ENCODE measurements at places on chromosomes 12 and 14. TPM values are rescaled to one million over a fixed set of nuclear protein-coding genes. Genes with fewer than 3 reads are reported as not detected.

The MMAB gene
- 38.0 TPM for polyA plus RNA-seq

GRCh38 chr12:104386461-104386860, 70.3 kb upstream of the CHST11 start:
- DNase-seq: no peak

The OAS2 gene
- 10.4 TPM for polyA plus RNA-seq

DNA sequence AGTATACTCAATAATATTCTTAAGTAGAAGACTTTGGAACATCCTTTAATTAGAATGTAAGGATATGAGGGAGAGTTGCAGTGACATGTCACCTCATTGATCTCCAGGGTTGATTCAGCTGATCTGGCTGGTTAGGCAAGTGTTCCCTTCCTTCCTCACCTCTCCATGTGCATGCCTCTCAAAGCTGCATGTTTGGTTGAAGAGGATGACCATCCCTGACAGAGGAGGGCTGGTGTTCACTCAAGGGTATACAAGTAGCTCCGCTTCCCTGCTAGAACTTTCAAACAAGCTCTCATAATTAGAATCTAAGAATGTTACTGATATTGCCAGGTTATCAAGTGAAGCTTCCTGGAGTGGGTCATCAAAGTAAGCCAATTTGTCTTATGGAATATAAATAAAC, 341.1 kb upstream of the FLRT2 start:
- no peak for DNase-seq

DNA sequence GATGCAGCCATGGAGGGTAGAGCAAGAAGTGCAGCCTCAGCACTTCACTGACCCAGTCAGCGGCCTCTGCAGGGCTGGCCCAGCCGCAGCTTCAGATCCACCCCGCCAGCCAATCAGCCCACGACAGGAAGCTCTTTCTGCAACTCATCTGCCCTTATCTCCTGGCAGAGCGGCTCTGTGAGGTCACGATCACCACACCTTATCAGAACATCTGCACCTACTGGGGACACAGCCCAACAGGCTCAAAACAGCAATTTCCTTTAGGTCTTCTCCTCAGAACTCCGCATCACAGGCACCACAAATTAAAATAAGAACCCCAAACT, 287.3 kb downstream of the BCL11B start:
- no peak for DNase-seq

GRCh38 chr12:85385406-85385805, 105.4 kb downstream of the ALX1 start:
- no peak for DNase-seq

GRCh38 chr12:53378222-53378621, 1.8 kb upstream of the SP1 start:
- no peak for DNase-seq

DNA sequence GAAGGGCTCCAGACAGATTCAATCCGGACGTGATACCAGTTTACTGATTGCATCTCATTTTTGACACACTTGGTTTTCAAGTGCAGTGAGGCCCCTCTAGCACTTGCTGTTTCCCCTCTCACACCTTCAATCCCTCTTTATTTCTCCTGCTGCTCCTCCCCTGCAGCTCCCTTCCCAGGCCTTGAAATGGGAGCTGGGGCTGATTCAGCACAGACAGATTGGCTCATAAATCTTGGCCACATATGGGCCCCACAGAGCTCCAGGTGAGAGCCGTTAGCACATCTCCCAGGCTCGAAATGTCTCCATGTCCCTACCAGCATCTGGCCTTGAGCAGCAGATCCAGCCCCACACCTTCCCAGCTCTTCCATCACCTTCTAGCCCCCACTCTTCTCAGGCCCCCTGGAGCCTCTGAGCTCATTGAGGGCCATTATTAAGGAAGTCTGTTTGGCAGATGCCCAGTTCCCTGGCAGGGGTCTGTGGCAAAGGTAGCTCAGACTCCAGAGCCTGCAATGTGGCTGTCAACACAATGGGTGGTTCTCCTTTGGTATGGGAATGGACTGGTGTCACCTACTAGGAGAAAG, 220.3 kb upstream of the FKBP4 start:
- no peak for DNase-seq

GRCh38 chr14:33728010-33728498, 222.8 kb downstream of the EGLN3 start:
- no peak for DNase-seq

GRCh38 chr12:49108958-49109404, 1.7 kb downstream of the LMBR1L start:
- DNase-seq: no peak

The DAO gene
- polyA plus RNA-seq: 0.87 TPM

DNA sequence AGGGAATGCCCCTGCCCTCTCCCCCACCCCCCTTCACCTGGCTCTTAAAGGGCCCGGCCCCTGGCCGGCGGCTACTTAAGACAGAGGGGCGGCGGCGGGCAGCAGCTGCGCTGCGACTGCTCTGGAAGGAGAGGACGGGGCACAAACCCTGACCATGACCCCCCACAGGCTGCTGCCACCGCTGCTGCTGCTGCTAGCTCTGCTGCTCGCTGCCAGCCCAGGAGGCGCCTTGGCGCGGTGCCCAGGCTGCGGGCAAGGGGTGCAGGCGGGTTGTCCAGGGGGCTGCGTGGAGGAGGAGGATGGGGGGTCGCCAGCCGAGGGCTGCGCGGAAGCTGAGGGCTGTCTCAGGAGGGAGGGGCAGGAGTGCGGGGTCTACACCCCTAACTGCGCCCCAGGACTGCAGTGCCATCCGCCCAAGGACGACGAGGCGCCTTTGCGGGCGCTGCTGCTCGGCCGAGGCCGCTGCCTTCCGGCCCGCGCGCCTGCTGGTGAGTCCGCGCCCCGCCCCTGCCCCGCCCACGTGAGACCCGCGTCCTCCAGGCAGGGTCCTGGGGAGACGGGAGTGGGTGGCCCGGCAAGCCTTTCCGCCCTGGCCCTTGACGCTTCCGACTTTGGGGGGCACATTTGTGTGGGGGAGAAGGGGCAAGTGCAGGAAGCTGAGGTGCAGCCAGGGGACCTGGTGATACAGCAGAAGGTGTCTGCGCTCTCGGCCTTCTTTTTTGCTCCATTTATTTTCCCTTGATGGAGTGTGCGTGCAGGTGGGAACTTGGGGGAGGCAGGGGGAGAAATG, at the start of gene IGFBP6:
IGFBP6 (plus strand) TSS at position 104 of the 790 bp plus-strand sequence; CDS start at position 155, 51 bp downstream.
- DNase-seq: no peak

The TSPAN19 gene
- 0.58 TPM for polyA plus RNA-seq

DNA sequence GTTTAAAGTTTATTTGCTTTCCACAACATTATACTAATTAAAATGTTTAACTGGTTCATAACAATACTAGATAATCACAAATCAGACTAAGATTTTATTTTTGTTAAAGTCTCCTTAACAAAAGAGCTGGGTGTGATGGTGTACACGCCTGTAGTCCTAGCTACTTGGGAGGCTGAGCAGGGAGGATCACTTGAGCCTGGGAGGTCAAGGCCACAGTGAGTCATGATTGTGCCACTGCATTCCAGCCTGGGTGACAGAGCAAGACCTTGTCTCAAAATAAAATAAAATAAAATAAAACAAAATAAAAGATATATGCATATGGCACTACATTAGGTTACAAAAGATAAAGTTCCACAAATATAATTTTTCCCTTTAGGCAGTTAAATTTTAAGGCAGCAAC, 5.6 kb downstream of the MIS18BP1 start:
- no peak for DNase-seq

DNA sequence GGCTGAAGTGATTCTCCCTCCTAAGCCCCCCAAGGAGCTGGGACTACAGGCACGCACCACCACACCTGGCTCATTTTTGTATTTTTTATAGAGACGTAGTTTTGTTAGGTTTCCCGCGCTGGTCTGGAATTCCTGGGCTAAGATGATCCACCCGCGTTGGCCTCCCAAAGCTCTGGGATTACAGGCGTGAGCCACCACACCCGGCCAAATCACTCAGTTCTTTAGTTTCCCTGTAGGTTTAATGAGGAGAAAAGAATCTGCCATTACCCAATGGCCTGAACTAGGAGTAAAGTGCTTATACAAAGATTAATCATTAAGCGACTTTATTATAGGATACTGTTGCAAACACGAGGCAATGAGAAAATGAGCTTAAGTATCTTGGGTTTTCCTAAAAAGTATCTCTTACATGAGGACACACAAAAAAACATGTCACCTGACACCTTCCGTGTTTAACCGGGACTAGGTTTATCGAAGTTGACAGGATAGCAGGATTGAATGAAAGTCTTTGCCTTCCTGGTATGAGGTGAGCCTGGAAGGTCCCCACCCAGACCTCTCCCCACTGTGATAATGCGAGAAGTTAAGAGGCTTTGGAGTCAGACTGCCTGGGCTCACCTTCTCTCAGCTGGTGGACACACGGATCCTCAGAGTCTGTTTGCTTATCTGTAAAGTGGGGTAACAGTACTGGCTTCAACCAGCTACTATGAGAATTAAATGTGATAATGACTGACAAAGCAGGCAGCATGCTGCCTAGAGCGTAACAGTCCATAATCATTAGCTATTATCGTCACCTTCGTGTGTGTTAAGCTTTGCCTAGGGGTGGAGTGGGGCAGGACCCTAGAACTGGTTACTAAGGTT, 133.5 kb upstream of the KRAS start:
- no peak for DNase-seq

GRCh38 chr12:12008931-12009611, 61.7 kb upstream of the BCL2L14 start:
- DNase-seq: no peak

The ABCD2 gene
- polyA plus RNA-seq: 0.05 TPM

GRCh38 chr12:3520168-3520567, 29.2 kb downstream of the PRMT8 start:
- no peak for DNase-seq

GRCh38 chr12:58106195-58106594, 164.8 kb downstream of the ATP23 start:
- no peak for DNase-seq

GRCh38 chr14:61652526-61653262, 42.6 kb upstream of the HIF1A start:
- no peak for DNase-seq

DNA sequence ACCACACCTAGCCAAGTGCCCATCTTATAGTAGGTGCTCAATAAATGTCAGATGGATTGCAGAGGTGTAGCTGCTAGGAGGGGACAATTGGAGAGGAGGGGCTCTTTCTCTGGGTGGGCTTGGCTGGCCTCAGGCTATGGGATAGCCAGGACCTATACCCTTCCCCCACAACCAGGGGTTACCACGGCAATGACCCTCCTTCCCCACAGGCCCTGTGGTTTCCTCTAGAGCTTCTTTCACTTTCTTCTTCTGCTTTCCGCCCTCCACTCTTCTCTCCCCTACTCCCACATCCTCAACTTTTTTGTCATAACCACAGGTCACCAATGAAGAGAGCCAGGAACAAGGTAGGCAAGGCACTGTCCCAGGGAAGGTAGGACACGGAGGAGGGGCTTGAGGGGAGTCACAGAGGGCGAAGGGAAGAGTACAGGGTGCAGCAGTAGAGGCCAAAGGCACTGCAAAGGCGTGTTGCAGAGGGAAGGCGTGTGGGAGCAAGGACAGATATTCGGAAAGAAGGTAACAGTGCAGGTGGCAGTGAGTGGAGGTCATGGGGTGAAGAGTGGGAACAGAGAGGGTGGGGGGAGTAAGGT, 1.9 kb upstream of the ITGB7 start:
- DNase-seq: no peak

The PRB2 gene
- polyA plus RNA-seq: not detected

DNA sequence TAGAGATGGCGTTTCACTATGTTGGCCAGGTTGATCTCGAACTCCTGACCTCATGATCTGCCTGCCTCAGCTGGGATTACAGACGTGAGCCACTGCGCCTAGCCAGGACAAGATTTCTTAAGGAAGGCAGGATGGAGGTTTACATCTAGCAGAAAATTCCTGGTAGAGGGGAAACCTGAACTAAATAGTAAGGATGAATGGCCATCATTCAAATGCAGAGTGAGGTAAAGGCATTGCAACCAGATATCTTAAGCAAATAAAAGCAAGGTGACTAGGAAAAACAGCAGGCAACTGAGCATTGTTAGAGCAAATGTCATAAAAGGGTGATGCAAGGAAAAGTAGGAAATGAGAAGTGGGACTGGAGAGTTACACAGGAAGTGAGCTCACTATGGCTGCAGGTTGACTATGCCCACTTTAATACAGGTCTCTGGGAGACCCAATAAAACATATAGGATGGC, 133.0 kb downstream of the SOX5 start:
- DNase-seq: no peak

The CEP170B gene
- 17.2 TPM for polyA plus RNA-seq

DNA sequence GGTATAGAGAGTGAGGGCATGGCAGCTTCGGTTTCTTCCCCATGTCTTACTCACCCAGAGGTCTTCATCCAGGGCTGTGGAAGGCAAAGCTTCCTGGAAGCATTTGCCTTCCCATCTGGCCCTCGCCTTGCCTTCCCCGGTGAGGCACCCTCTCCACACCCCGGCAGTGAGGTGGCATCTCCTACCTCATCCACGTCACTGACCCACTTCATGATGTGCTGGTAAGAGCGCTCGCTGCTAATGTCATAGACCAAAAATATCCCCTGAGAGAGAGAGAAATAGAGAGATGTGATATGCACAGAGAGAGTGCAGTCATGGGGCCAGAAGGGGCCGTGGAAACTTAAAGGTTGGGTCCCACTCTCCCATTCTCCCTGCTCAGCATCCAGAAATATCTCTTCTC, 8.3 kb upstream of the GPX2 start:
- no peak for DNase-seq

- DNase-seq: no peak
Observed at GRCh38 chr14:104550861-104551728, 28.5 kb upstream of the C14orf180 start.

DNA sequence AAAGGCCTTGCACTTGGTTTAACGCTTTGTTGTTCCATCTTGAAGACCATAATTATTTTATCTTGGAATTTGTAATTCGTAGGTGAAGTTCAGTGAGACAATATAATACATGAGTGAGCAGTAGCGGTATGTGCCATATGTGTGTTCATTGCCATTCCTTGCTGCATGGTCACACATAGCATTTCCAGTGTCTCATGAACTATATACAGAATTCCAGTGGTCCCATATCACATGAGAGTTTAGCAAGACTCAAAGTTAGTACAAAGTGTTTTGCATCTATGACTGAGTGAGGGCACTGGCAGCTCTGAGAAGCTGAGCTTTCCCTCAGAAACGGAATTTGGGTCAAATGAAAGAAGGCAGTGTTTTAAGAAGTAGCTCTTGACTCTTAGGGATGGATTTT, 359.8 kb downstream of the FOXG1 start:
- DNase-seq: no peak

The RNASE8 gene
- not detected for polyA plus RNA-seq

The SLC35E3 gene
- polyA plus RNA-seq: 21.1 TPM

DNA sequence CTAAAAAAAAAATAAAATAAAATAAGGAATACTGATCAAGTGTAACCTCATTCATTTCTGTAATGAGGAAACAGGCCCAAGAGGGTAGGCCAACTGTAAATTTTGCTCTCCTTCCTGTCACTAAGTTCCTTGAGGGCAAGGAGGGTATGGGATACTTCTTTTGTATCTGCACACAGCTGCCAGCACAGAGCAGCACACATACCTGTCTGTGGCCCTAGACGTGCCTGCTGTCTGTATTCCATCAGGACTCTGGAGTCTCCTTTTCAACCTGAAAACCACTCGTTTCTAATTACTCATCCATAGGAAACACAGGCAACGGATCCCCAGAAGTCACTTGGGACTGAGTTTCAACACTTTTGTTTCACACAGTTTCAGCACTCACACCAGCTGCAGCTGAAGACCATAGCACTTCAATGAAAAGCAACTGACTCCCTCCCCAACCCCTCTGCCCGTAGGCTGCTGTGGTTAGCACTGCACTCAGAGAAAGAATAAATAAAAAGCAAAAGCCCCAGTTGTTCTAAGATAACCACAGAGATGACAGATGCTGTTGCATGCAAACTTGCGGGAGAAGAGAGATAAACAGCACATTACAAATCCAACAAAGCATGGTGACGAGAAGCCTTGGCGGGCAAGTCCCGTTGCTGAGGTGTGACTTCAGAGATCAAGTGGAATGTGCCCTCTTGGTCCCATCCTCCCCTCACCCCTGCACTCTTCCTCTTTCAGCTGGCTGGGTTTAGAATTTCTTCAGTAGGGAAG, 24.9 kb downstream of the CRACR2A start:
- DNase-seq: no peak
